ENCODE measurements at places on chromosomes 6 and 20. TPM values are rescaled to one million over a fixed set of nuclear protein-coding genes. Genes with fewer than 3 reads are reported as not detected.
A peak's percentile ranks its signal among the peaks of the same experiment; 100 is the strongest.

The PBOV1 gene
- total RNA-seq = not detected

The TSBP1 gene
- not detected for total RNA-seq

The ELOVL2 gene
- 2.3 TPM for total RNA-seq

The PGK2 gene
- not detected for total RNA-seq

The CLVS2 gene
- total RNA-seq = not detected

The GJA10 gene
- not detected for total RNA-seq

The SNAI1 gene
- 3.2 TPM for total RNA-seq

- DNase-seq = no peak
Observed at GRCh38 chr6:50899306-50899870, 80.7 kb downstream of the TFAP2B start.

DNA sequence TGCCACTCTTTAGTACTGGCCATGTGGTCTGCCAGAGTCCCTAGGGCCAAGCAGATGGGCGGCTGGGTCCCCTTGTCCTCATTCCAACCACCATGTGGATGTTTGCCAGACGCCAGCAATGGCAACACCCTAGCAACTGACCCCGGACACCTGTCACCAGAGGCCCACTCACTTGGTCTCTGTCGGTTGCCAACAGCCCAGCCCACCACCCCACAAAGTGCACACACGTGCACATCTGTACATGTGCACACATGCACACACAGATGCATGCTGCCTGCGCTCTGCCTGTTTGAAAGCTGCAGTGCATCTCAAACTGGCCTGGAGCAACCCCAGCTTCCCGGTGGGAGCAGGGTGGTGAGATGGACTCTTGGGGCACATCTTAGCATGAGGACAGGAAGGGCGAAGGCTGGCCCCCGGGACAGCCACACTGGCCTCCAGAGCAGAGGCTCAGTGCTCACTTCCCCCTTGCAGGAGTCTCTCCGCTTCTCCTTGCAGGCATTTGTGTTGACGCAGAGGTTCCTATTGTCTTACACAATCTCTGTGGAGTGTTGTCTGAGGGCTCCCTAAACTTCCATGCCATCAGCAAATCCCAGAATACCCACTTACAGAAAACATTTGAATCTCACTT is 54.0 kb downstream of the PSMG4 start:
- DNase-seq = no peak

- DNase-seq = no peak
Observed at GRCh38 chr20:46137816-46138215, 19.7 kb downstream of the CD40 start.

DNA sequence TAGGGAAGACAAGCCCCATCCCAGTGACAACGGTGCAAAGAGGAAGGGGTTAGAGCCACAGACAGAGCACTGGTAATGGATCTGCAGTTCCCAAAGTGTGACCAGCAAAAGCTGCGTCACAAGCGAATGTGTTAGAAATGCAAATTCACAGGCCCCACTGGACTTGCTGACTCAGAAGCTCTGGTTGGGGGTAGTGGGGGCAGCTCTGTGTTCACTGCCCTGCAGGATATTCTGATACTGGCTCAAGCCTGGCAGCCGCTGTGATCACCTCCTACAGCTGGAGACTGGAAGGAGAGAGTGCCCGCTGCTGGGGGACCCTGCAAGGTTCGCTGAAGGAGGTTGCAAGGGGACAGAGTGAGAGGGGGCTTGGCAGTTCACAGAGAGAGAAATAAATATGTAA is 179.7 kb upstream of the CDH4 start:
- peak; percentile 3 for DNase-seq

- no peak for DNase-seq
Observed at GRCh38 chr6:49052901-49053300, 410.2 kb downstream of the MMUT start.

DNA sequence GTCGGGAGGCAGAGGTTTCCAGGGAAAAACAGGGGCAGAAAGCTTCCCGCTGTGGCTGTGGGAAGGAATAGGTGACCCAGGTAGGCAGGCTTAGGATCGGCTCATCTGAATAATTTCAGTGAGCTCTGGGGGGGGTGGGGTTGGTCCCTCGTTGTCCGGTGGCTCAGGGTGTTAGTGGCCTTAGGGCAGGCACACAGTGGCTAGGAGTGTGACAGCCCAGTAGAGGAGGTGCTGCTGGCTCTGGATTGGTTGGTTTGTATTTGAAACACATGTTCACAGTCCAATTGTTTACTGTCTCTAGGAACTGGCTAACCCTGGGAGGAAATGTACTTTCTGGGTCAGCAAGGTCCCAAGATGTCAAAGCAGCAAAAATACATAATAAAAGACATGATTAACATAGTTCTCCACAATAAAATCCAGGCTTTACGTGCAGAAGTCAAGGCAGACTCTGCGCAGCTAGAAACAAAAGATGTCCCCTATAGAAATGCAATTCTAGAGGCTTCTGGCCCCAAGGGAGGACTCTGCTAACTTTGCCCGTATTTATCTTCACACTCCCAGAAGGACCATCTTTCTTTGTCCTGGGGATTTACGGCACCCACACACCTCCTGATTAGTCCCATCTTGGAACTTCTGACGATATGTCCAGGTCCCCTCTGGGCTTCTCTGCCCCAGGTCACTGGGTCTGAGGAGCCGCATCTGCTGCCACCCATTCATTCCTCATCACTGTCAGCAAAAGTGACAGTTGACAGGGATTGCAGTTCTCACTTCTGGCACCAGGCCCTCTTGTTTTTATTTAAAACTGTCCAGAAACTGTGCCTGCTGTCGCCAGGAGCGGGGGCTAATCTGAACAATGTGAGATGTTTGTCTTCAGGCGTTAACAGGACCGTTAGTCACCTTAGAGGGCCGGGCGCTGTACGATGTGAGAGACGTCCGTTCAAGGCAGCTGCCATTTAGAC is 18.7 kb downstream of the MOCS3 start:
- DNase-seq = no peak

DNA sequence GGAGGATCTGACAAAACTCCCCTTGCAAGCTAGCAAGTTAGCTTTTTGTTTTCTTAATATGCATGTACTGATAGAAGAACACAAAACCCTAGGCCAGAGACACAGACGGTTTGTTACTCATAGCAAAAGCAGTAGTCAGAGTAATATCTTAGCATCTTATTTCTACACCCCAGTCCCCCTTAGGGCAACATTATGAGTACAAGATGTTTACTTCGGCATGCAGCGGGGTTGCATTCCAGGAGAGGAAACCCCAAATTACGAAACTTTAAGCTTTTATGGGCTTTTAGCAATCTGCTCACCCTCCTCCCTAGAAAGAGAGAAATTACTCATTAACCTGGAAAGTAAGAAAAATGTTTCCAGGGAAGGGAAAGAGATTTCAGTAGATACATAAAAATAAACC is 1286.9 kb downstream of the EPHA7 start:
- no peak for DNase-seq

- DNase-seq = no peak
Observed at GRCh38 chr6:155183095-155183494, 80.7 kb upstream of the CLDN20 start.

GRCh38 chr20:47705497-47705856 is 79.8 kb downstream of the SULF2 start:
- no peak for DNase-seq

- DNase-seq = no peak
Observed at GRCh38 chr6:63998991-63999390, 363.4 kb downstream of the PHF3 start.

- no peak for DNase-seq
Observed at GRCh38 chr6:12969966-12970365, 253.4 kb downstream of the PHACTR1 start.

- DNase-seq = no peak
Observed at GRCh38 chr6:7142228-7142801, 34.6 kb downstream of the RREB1 start.

GRCh38 chr6:25217302-25217701 is 61.9 kb upstream of the CARMIL1 start:
- DNase-seq = no peak

DNA sequence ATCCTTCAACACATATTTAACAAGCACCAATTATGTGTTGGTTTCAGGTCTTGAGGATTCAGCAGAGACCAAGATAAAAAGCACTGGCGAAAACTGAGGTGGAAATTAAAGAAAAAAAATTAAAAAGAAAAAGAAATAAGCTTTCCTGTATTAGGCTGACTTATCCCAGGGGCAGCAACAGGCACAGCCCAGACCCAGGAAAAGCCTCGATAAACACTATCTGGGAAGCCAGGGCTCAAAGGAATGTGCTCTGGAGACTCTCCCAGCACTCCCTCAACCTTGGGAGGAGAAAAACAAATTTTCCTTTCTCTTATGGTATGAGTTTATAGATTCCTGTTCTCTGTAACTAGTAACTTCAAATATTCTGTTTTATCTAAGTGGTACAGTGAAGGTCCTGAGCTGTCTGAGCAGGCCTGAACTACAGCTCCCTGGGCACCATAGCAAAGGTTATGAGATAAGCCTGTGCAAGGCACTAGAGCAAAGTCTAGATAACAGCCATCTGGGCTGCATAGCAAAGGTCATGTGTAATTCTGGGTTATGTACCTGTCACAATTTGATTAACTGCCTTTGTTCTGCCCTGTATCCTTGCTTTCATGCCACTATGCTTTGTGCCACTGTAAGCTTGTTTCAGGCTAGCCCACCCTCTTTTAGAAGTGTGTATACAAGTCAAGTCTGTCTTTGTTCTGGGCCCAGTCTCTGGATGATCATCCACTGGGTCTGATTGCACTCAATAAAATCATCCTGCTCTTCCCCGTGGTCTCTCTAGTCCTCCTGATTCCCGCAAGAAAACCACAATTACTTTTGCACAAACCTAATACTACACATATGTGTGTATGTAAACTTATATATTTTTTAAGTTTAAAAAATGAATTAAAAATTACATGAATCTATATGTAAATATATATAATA is 54.0 kb downstream of the IL22RA2 start:
- DNase-seq = no peak

DNA sequence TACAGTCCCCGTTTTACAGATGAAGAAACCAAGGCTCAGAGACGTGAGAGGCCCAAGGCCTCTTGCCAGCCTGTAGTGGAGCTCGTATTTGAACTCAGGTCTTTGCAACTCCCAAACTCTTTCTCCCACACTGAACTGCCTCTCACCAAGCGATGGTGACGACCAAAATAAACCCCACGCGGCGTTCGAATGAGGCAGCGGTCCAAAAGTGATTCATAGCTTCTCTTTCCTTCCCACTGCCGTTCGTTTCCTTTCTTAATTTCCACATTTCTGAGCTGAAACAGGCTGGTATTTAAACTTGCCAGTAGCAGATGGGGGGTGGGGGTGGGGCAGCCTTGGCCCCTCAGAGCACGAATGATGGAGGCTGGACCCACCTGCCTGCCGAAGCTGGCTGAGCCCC is 252.9 kb upstream of the KCNG1 start:
- peak; percentile 12 for DNase-seq

DNA sequence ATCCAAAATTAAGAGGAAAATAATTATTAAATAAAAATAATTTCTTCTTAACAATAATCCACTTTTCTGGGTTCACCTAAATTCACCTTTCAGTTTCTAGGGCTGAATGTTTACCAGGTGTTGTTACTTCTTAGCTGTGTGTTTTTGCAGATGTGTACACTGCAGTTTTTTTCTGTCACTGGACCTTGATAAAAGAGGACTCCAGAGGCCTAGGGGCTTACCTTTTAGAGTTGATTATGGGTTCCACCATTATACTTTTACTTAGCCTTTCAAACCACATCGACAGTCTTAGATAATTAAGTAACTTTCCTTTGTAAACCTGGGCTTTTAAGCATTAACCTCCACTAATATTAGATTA is 766.5 kb downstream of the BCKDHB start:
- no peak for DNase-seq

DNA sequence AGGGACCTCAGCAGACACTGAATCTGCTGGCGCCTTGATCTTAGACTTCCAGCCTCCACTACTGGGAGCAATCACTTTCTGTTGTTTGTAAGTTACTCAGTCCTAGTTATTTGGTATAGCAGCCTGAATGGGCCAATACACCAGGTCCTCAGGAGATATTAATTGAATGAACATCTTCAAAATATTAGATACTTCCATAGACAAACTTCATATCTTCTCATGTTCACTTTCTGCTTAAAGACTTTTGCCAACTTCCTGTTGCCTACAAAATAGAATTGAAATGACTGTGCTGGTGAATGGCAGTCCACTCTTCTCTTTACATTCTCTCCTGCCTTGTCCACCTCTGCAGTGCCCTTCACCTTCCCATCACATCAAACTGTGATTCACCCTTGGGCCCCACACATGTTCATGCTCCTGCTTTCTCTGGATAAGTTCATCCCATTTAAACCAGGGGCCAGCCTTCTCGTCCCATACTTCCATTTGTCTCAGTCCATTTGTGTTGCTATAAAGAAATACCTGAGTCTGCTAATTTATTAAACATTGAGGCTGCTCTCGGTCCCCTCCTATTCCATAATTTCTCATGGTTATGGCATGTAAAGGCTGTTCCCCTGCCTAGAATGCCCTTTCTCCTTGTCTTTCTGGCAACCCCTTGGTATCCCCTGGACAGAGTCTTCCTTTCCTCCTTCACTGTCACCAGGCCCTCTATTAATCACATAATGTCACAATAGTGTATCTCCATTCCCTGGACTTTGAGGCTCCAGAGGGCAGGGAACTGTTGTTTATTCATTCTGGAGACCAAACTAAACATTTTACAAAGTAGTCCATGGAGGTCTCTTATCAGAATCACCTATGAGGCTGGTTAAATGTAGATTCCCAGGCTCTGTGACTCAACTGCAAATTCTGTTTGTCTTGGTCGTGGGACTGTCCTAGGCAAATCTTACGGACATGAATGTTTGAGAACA is 148.3 kb upstream of the TMEM170B start:
- DNase-seq = no peak

DNA sequence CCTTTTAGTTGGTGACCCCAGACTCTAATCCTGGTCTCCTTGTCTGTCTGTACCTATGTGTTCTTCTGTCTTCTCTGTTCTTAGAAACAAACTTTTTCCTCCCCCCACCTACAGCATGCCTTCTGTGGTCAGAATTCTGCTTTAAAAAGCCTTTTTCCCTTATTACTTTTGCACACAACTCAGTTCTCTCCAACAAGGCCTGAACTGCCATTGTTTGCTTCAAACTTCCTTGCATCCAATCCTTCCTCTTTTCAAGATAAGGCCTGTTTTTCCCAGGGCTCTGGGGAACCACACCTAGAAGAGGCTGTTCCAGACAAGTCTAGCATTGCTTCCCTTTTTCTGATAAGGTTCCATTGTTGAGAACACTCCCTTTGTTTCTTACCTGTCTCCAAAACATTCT is 22.2 kb upstream of the NCOA3 start:
- no peak for DNase-seq

DNA sequence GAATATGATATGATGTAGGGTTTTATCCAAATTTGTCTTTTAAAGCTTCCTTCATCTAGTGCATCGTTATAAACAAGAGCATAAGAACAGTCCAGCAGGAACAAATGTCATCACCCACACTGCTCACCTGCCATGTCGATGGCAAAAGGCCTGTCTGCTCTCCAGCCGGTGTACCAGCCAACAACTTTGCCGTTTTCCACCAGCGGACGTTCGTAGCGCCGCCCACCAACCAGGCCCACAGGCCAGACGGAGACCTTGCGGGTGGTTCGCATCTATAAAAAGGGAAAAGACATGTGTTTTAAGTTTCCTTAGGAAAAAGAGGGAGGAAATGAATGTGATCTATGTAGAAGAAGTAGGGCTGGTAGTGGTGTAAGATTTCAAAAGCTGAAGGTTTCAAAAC is 62.9 kb downstream of the B3GAT2 start:
- DNase-seq = no peak
